ENCODE measurements at places on chromosomes 16 and 17. TPM values are rescaled to one million over a fixed set of nuclear protein-coding genes. Genes with fewer than 3 reads are reported as not detected.

DNA sequence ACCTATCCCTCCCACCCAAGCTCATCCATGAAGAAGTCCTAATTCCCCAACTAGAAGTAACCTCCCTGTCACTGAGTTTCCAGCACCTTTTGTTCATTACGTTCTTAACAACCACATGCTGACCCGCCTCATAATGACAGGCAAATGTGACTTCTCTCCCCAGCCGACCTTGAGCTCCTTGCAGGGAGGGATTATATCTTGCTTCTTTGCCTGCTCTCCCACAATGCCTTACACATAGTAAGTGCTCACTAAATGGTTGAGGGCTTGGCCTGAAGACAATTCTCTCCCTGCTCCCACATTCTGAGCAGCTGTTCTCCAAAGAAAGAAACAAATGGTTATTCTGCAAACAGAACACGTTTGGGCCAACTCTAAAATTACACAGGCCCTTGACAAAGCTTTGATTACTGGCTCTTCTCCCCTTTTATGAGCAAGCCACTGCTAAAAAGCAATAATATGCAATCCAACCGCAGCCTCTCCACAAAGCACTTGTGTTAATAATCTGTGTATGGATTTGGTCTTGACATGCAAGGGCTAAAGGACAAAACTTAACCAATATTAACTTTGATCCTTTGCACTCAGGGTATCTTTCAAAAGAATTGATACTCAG is 23.2 kb downstream of the SLC39A11 start:
- H3K4me1 ChIP-seq: no peaks in the 10 kb centered on the region
- peaks cover 8% of the 10 kb centered on the region for H3K36me3 ChIP-seq
- DNase-seq: no peak
- H3K27me3 ChIP-seq: no peaks in the 10 kb centered on the region

DNA sequence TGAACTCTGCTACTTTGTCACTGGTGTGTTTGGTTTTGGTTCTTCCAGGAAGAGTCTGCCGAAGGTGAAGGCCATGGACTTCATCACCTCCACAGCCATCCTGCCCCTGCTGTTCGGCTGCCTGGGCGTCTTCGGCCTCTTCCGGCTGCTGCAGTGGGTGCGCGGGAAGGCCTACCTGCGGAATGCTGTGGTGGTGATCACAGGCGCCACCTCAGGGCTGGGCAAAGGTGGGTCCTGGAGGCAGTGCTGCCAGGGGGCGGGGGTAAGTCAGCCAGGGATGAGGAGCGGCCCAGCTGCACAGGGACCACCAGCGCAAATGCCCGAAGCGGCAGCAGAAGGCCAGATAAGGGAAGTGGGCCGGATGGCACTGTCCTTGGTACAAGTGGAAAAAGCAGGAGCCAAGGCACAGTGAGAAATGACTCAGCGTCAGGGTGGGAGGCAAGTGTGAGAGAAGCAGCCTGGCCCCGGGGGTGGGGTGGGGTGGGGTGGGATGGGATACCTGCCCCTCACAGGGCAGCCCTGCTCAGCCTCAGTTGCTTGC is 41.9 kb downstream of the TMEM11 start:
- H3K36me3 ChIP-seq: peaks cover 39% of the 10 kb centered on the region
- H3K4me3 ChIP-seq: no peak overlapping the region
- peaks cover 43% of the 10 kb centered on the region for H3K4me1 ChIP-seq

GRCh38 chr16:427250-427649 is 1.8 kb downstream of the RAB11FIP3 start:
- H3K4me3 ChIP-seq: peak overlapping the region; percentile 78
- H3K36me3 ChIP-seq: no peaks in the 10 kb centered on the region
- no peak for DNase-seq
- no peaks in the 10 kb centered on the region for H3K27me3 ChIP-seq
- no peak overlapping the region for H3K27ac ChIP-seq

DNA sequence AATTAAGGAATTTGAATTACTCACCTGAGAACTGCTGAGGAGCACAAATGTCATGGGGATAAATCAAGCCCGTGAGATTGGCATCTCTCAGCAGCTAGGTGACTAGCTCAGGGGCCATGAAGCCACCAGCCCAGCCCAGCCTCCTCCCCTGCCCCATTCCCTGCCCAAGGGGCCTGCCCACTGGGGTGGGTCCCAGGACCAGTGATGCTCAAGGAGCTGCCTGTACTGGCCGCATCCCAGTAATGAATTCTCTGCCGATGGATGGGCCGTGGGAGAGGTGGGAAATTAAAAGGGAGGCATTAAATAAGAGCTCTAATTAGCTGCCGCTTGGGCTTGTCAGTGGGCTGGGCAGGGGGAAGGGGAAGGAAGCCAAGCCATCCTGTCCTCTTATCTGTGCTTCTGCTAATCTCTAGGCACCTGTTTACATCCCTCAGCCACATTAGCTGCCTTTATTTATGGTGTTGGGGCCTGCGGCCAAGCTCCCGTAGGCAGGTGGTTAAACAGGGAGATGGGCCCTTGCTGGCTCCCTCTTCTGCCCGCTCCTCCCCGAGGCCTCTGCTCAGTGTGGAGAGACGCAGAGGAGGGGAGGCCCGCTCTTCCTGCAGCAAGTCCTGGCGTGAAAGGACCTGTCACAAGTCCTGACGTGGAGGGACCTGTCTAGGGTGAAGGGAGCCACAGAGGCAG is 48.8 kb downstream of the PIPOX start:
- H3K4me3 ChIP-seq: no peak overlapping the region
- DNase-seq: no peak
- no peaks in the 10 kb centered on the region for H3K27me3 ChIP-seq
- H3K27ac ChIP-seq: no peak overlapping the region
- H3K36me3 ChIP-seq: peaks cover 98% of the 10 kb centered on the region

- no peak for DNase-seq
- H3K27me3 ChIP-seq: peaks cover 10% of the 10 kb centered on the region
- H3K4me3 ChIP-seq: no peak overlapping the region
Observed at GRCh38 chr16:27110524-27110896, 43.8 kb downstream of the C16orf82 start.

TP53TG3F gene
- total RNA-seq: not detected

CCNF gene
- 3.4 TPM for total RNA-seq

DNA sequence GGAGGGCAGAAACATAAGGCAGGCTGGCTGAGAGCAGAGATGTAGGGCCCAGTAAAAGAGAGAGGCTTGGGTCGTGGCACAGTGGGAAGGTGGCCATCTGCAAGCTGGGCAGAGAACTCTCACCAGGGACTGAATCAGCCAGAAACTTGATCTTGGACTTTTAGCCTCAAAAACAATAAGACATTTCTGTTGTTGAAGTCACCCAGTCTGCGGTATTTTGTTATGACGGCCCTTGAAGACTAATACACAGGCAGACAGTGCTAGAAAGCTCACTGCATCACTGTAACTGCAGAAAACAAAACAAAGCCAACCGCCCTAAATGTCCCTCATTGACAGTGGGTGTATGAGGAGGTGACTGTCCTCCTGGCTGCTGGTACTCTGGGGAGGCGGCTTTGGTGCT is 3.9 kb upstream of the JPH3 start:
- peaks cover 44% of the 10 kb centered on the region for H3K27me3 ChIP-seq
- no peak overlapping the region for H3K27ac ChIP-seq

DNA sequence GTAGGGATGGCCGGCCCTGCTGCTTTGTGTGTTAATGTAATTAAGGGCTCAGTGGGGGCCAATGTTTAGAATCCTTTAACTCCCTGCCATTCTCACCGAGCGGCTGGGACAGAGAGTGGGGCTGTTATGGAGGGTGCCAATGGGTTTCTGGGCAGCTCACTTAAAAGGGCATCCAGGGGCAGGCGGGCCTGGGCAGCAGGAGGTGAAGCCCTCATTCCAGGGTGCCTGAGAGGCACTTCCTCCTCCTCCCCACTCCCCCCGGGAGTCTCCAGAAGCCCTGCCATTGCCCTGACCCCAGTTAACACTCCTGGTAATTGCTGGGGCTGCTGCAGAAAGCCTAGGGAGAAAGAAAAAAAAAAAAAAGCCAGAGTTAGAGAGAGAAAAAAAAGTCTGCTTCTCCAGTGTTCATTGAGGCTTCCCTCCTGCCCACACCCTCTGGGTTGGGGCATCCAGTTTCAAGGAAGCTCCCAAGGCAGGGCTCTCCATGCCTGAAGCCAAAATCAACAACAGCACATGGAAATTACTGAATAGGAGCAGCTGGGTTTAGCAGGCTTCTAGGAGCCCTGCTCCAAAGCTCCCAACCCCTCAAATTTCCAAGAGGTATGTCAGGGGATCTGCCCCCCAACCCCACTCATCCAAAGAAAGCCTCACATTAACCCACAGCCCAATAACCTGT is 28.0 kb downstream of the CUEDC1 start:
- no peak overlapping the region for H3K27ac ChIP-seq
- H3K36me3 ChIP-seq: no peaks in the 10 kb centered on the region

GRCh38 chr17:64406321-64407200 is 15.9 kb upstream of the PECAM1 start:
- H3K4me1 ChIP-seq: peaks cover 55% of the 10 kb centered on the region
- H3K4me3 ChIP-seq: no peak overlapping the region
- no peak for DNase-seq

DNA sequence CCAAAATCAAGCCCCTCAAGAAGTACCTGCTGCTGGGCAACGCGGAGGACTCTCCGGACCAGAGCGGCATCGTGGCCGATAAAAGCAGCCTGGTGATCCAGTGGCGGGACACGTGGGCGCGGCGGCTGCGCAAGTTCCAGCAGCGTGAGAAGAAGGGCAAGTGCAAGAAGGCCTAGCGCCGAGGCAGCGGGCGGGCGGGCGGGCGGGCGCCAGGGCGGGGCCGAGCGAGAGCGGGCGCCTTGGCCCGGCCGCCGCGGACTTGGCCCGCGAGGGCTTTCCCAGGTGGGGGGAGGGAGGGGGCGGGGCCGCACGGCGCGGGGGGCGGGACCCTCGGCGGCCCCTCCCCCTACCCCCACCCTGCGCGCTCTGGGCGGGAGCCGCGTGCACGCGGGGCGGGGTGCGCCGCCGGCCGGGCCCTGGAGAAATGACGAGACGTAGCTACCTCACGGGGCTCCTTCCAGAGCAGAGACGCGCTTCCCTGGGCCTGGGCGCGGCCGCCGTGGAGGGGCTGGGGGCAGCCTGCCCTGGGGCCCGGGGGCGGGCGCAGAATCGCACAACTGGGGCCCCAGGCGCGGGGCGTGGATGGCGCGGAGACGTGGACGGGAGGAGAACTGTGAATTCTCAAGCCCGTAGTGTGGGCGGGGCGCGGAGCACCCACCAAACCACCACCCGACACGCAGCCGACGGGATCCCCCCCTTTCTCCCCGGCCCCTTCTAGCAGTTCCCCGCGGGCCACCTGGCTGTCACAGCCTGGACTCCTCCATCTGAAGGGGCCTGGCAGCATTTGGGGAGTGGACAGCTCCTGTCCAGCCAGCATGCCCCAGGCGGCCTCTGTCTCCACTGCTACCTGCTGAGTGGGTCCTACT is 218.7 kb downstream of the NTN1 start:
- peaks cover 39% of the 10 kb centered on the region for H3K4me1 ChIP-seq
- H3K4me3 ChIP-seq: peak overlapping the region; percentile 67
- H3K36me3 ChIP-seq: no peaks in the 10 kb centered on the region
- H3K27me3 ChIP-seq: peaks cover 7% of the 10 kb centered on the region
